ENCODE measurements at places on chromosomes 7 and 10.

DNA sequence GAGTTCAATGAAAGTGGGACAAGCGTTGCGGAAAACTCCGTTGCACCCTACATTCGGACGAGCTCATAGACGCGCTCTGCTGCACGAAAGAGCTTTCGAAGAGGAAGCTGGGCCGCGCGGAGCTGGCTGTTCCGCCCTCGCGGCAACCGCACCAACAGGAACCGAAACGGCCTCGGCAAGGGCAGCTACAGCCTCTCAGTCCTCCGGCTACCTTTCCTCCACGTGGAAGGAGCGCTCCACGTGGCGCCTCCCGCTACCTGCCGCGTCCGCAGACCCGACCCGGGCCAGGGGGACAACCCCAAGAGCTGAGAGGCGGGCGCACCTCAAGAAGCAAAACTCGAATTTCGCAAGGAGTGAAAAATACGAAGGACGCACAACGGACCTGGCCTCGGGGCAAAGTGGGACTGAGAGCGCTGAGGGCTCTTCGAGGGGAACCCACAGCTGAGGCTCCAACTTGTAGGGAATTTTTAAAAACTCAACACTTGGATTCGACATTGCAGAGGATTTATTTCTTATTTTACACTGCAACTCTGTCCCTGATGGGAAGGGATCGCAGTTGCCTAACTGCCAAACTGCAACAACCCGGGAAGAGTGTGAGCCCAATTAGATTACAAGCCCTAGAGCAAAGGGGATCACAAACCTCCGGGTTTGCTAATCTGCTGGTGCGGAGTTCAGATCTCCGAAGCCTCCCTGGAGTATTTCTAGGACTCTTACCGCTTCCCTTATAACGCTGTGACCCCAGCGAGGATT is 1.4 kb downstream of the HPSE2 start:
- no peak for DNase-seq

GRCh38 chr7:21159506-21159905 is 268.4 kb upstream of the SP4 start:
- DNase-seq = no peak

- DNase-seq = peak; percentile 83
Observed at GRCh38 chr7:1883031-1883761, 213.1 kb downstream of the ELFN1 start.

DNA sequence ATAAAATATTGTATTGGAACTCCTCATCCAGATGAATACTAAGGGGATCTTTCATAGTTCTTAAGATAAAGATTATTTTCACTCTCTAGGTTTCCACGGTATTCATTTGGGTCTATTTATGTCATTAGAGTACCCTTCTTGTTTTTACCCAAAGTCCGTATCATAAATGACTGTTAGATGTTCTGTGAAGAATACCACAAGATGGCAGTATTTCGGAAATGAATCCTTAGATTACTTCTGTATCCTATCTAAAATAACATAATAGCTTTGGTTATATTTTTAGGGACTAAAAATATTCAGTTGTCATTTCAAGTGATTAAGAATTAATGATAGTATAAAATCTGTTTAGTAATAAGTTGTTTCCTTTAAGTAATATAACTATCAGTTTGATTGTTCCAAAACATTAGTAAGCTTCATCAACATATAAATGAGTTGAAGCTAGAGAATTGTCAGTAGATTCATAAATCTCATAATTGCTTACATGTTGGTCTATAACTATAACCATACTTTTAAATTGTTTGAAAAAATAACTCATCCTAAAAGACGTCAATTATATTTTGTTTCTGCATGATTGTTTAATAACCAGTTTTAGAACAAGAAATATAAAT is 337.5 kb upstream of the KCND2 start:
- DNase-seq = no peak

- DNase-seq = no peak
Observed at GRCh38 chr10:42969147-42969546, 107.7 kb upstream of the RET start.

DNA sequence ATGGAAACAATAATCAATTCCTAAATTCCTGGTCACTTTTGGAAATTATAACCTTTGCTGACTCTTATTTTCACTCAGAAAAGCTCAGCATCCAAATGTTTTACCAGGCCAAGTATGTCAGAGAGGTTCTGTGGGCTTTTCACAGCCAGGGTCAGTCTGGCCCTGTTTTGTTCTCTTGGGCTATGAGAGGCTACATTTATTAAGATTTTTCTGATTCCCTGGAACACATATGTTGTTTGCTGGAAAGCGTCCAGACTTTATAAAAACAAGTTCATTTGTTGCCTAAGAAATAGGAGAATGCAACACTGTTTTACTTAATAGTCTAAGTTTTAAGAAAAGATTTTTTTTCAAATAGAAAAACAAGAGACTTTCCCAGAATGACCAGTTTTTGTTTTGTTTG is 238.4 kb upstream of the PLXDC2 start:
- DNase-seq = no peak

- DNase-seq = no peak
Observed at GRCh38 chr7:36029853-36030515, 123.1 kb upstream of the EEPD1 start.

GRCh38 chr7:31190906-31191305 is 138.8 kb downstream of the ADCYAP1R1 start:
- no peak for DNase-seq

DNA sequence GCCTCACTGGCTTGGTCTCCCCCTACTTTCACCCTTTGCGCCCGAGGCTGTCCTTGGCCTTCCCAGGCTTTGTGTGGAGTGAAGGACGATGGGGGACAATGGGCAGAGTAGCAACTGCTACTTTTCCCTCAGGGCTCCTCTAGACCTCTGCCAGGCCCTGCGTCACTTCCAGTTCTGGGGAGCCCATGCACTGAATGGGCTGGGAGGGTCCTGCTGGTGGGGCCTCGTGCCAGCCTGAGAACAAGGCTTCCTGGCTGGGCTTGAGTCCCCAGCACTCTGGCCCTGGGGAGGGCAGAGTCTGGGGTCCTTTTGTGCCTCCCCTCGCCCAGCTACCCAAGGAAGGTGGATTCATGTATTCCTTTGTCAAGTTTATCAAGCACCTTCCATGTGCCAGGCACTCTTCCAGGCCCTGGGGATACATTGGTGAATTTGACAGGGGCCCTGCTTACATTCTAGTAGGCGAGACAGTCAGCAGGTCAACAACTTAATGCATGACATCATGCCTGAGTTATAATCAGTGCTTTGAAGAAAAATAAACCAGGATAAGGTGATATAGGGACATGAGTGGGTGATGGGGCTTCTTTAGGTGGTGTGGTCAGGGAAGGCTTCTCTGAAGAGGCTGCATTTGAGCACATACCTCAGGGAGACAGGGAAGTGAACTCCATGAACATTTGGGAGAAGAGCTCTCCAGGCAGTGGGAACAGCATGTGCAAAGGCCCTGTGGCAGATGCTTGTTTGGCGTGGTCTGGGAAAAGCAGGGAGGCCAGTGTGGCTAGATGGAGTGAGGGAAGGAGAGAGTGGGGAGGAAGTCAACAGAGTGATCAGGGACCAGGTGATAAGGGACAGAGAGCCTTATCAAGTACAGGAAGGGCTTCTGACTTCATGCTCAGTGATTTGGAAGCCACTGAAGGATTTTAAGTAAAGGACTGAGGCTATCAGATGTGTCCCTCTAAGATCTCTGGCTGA is 14.1 kb downstream of the ZMIZ1 start:
- no peak for DNase-seq

DNA sequence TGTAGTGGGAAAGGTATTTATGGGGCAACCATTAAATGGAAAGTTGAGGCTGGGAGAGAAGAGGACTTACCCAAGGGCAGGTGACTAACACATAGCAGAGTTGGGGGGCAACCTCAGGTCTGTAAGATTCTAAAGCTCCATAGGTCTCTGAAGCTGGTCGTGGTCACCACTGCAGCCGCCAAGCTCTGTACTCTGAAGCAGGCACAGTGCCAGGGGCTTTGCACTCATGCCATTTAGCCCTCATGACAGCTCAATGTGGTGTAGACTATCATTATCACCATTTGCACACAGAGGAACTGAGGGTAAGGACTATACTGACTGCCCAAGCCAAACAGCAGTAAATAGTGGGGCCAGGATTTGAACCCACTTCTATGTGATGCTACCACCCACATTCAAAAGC is 32.5 kb upstream of the TMEM273 start:
- no peak for DNase-seq

- no peak for DNase-seq
Observed at GRCh38 chr10:115996031-115996430, 277.0 kb downstream of the GFRA1 start.

DNA sequence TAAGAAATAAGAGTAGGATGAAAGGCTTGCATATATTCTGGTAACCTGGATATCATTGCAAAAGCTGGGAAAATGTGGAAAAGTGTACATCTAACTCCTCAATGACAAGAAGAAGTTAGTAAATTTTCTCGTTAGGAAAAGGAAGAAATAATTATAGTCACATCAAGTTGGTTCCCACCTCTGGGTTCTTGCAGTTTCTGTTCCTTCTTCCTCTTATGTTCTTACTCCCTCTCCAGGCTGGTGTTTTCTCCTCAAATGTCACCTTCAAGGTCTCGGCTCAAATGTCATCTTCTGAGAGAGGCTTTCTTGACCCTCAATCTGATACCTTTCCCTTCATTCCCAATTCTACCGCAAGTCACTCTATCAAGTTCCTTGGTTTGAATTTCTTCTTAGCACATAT is 64.4 kb downstream of the ENTPD1 start:
- DNase-seq = no peak

DNA sequence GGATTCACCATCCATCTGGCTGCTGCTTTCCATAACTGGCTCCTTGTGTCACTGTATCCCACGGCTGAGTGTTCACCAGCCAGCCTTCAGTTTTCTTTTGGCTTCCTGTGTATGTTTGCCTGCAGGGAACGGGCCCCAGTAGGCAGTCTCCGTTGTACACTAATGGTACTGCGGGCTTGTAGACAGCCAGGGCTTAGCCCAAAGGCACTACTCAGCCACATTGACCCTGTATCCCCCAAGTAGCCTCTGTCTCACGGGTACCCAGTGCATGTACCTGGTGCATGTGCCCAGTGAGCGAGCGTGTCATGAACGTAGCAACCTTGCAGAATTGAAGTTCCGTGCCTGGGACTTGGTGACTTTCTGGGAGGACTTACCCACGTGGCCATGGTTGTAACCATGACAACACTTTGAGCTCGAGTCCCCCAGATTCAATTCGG is 6.1 kb downstream of the PFKFB3 start:
- no peak for DNase-seq

DNA sequence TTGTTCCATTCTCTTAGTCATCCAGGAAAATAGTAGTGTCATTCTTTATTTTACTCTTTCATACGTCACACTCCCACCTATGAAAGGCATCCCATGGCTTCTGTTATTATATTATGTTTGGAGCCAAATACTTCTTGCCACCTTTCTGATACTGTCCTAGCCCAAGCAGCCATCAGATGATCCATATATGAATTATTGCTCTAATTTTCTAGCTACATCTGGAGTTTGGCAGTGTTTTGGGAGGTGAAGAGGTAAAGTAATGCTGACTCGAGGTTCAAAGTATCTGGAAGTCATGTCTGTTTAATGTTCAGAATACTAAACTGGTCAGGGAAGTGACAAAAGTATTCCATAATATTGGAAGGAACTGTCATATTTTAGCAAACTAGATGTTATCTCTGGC is 362.5 kb downstream of the GPR37 start:
- no peak for DNase-seq

DNA sequence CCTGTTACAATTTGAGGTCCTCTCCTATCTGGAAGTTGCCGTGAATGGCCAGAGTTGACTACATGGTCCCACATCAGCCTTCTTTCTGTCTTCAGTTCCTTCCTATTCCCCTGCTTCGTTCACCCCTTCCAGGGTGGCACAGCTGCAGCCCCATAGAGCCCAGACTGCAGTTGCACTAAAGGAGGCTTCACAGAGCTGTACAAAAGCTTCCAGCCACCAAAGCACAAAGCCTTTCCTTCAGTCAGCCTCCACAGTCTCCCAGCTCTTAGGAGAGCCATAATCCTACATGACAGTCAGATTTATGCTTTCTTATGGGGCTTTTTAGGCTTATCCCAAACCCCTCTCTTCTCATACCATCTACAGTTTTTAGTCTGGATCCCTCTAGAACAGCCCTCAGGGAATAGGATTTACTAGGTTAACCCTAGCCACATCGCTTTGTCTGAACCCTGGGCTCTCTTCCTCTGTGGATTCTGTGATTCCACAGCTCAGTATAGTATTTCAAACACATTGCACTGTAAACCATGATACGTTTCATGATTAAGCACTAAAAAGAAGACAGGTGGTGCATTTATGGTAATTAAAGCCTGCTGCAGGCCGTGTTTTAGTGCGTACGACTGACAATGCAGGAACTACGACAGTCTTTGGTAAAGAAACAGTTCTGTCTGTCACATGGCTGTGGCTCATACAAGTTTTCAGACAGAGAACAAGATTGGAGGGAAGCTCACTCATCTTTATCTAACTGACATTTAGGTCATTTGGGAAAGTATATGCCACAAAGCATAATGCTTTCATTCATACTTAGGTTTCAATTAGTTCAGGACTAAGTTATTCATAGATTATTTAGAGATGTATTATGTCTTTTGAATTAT is 208.3 kb upstream of the KMT2E start:
- no peak for DNase-seq

DNA sequence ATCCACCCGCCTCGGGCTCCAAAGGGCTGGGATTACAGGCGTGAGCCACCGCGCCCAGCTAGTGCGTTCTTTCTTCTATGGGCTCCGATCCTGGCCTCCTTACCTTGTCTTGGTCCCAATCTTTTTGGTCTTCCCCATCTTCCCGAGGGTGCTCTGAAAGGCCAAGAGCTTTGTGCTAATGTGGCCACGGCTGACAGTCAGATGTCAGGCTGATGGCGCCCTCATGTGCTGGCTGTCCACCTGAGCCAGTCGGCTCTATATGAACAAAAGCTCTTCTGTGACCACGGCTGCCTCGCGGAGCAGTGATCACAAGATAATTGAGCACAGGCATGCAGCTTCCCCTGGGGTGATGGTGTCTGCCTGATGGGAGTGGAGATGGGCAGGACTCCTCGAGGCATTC is 11.0 kb upstream of the AHCYL2 start:
- no peak for DNase-seq

DNA sequence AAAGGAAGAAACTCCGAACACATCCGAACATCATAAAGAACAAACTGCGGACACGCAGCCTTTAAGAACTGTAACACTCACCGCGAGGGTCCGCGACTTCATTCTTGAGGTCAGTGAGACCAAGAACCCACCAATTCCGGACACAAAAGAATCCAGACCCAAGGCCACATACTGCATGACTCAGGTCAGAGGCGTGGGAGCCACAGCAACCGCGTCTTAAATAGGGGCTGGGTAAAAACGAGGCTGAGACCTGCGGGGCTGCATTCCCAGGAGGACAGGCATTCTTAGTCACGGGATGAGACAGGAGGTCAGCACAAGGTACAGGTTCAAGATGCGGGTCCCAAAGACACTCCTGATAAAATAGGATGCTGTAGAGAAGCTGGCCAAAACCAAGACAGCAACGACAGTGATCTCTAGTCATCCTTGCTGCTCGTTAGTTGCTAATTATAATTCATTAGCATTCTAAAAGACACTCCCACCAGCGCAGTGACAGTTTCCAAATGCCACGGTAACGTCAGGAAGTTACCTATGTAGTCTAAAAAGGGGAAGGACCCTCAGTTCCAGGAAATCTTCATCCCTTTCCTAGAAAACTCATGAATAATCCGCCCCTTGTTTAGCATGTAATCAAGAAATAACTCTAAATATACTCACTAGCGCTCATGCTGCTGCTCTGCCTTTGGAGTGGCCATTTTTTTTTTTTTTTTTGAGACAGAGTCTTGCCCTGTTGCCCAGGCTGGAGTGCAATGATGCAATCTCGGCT is 19.3 kb downstream of the AP5Z1 start:
- no peak for DNase-seq

GRCh38 chr7:53095731-53096501 is 60.5 kb downstream of the POM121L12 start:
- no peak for DNase-seq

- DNase-seq = no peak
Observed at GRCh38 chr10:102644066-102644645, at the start of gene TRIM8. Gene TRIM8 (plus strand): TSS chr10:102644479. CDS start chr10:102644618, 139 bp downstream.
